Right cardiac atrium (tissue), 5 donors: ENCODE measurements at places on chromosomes 1 and 21. TPM values are rescaled to one million over a fixed set of nuclear protein-coding genes. Genes with fewer than 3 reads are reported as not detected.

PNRC2 gene
- total RNA-seq: 104 TPM

IFI44 gene
- 32.4 TPM for total RNA-seq

SPRR1A gene
- total RNA-seq: not detected

ZNF644 gene
- total RNA-seq: 33.0 TPM

DNA sequence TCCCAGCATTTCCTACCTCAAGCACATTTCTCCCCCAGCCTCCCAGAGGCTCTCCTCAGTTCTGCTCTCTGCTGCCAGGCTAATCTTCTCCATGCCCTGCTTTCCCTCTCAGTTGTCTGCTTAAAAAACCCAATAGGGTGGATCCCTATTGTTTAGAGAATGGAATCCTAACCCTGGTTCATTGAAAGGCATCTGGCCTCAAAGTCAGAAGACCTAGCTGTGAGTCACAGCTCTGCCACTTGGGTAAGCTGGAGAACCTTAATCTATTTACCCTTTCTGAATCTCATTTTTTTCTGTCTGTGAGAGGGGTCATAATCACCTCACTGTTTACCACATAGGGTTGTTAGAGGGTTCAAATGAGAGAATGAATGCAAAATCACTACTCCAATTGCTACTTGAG, 12.5 kb upstream of the MYOC start:
- no peak for DNase-seq

GRCh38 chr1:238466459-238466858, 575.7 kb upstream of the ZP4 start:
- DNase-seq: no peak

DNA sequence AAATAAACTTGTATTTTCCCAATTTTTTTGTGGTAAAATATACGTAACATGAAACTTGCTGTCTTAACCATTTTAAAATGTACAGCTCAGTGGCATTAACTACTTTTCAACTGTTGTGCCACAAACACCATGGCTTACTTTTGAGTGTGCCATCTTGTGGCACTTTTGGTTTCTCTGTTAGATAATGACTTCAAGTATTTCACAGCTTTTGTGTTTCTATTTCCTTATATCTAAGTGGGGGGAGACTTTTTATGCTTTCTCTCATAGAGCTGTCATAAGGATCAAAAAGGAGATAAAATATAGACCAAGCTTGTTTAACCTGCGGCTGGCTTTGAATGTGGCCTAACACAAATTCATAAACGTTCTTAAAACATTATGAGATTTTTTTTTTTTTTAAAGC, 44.3 kb downstream of the CDC14A start:
- no peak for DNase-seq

DNA sequence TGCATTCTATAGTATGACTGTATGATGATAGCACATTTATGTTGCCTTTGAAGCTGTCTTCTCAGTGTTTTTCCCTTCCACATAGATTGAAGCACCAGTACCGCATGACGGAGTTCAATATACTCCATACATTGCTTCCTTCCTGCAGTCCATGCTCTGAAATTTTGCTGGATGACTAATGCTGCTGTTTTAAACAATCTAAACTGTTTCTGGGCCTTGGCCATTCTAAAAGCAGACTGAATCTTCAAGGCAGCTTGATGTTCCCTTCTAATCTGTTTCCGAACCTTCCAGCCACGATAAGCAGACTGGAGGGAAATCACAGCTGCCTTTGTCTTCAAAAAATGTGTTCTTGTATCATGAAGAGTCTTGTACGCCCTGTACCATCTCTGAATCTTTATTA, 36.2 kb upstream of the F13B start:
- no peak for DNase-seq

- peak; percentile 70 for DNase-seq
Measured at GRCh38 chr1:28160782-28161266, 15.7 kb downstream of the PTAFR start.

GRCh38 chr21:36297406-36297937, 22.5 kb upstream of the MORC3 start:
- DNase-seq: no peak

DNA sequence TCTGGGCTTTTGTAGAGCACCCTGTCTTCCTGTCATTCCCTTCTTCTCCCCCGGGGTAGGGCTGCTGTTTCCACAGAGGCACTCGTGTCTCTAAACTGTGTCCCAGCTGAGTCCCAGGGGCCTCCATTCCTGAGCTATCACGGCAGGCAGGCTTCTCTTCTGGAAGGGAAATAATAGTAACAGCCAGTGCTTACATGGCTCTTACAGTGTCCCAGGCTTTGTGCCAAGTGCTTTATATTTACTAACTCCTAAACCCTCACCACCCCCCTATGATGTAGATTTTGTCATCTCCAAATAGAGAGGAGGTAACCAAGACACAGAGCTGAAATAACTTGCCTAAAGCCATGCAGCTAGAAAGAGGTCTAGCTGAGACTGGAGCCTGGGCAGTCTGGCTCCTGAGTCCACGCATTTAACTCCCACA, 1.4 kb upstream of the CELF3 start:
- no peak for DNase-seq

DNA sequence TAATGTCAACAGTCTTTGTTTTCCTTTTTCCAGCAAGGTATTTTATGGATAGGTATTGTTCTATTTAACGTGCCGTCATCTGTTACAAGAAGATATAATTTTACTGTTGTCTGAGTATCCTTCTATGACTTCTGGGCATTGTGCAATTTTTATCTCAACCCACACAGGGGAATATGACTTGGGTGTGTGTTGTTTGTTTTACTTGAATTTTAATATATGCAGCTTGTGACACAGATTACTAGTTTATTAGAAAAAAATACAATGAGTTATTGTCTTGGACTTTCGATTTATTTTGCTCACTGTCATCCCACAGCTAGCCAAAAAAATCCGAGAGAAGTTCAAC, 111.9 kb downstream of the CACHD1 start:
- no peak for DNase-seq

GRCh38 chr1:182235952-182236650, 155.5 kb downstream of the GLUL start:
- DNase-seq: peak; percentile 77

DNA sequence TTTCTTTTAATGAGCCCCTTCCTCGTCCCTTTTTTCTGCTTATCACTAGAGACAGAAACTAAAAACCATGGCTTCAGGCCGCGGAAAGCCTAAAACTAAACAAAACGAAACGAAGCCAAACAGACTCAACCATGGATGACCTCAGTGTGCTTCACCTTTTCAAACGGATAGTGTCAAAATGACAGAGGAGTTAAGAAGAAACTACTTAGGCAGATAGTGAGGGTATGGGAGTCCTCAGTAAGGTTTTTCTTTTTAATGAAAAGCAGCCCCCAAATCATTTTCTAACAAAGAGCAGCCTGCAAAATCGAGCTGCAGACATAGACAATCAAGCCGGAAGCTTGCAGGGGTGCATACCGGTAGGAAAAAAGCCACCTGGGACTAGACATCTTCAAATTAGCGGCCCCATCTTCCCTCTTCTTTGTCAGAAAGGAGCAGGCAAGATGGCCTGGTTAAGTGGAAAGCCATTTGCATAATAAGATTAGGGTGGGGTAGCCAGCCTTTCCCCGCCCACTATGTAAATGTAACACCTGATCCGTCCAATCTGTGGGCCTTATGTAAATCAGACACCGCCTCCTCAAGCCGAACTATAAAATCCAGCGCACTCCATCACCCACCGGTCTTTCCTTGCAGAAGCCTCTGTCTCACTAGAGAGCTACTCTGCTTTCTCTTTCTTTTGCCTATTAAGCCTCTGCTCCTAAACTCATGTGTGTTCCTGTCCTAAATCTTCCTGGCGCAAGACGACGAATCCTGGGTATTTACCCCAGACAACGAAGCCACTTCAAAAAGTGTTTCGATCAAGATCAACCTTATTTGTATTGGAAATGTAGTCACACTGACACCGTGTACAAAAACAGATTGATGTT, 6.2 kb upstream of the ERO1B start:
- no peak for DNase-seq

DNA sequence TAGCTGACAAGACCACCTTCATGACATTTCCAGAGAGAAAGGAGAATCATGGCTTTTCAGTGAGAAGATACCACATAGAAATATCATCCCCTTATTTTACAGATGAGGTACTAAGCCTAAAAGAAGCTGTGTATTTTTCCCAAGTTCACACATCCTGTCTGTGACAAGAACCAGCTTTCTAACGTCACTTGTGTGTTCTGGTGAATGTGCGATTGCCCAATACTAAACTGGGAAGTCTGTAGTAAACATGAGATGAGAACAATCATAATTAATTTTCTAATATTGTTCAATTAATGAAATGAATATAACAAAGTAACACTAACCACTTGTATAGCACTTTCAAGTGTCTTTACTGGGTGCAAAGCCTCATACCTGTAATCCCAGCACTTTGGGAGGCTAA, 46.0 kb downstream of the PTGER3 start:
- DNase-seq: no peak

- peak; percentile 80 for DNase-seq
Measured at GRCh38 chr1:46183079-46183847, 7.0 kb upstream of the P3R3URF start.

DNA sequence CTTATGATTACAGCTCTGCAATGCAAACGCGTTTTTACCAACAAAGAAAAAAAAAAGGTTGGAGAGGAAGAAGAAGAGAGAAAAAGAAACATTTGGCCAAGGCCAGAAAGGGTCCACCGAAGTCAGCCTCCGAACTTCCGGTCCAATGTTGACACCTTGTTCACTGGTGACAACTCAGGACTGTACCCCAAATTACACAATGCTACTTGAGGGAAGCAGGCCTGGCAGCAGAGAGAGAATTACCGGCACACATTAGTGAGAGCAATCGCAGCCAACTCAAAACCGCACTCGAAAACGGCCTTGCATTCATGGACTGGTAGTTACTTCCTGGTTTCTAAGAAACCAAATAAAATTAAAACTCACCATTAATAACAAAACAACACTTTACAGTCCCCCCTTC, 652.5 kb downstream of the KIF26B start:
- DNase-seq: no peak

DNA sequence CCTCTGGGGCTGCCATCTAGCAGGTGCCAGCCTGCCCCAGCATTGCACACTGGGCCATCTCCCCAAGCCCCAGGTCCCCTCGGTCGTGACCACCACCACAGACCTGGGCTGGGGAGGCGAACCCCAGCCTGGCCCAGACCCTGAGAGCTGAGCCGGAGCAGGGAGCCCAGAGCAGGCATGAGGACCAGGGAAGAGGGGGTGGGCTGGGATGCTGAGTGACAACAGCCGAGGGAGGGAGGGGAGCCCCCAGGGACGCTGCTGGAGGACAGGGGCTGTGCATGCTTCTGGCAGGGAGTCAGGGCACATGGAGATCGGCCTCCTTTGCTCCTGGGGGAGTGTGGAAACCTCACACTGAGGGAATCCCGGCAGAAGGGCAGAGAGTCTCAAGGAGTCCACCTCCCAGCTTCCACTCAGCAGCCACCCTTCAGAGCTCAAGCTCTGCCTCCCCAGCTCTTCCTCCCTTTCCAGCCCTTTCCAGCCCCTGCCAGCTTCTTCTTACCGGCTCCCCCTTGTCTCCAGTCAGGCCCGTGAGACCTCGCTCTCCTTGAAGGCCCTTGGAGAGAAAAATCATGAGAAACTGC, 23.7 kb upstream of the PEF1 start:
- DNase-seq: no peak

DNA sequence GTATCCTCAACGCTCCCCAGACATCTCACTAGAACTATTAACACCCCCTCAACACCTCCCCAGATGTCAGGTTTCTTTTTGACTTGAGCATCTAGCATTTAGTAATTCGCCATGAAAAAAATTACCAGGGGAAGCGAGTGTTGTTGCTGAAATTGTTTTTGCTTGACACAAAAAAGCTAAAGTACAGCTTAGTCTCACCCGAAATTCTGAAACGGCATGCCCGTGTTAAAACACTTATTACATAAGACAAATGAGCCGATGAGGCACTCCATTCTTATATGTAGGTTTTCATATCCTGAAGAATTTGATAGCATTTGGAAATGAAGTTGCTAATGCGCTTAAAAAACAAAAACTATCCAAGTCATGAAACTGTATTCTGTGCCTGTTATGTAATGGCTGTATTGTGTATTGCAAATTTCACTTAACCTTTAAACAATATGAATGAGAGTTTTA, 1.3 kb upstream of the NRIP1 start:
- DNase-seq: no peak

GRCh38 chr1:54464477-54465146, 58.4 kb upstream of the SSBP3 start:
- no peak for DNase-seq

GRCh38 chr1:202187697-202188407, 5.7 kb upstream of the LGR6 start:
- DNase-seq: no peak

DNA sequence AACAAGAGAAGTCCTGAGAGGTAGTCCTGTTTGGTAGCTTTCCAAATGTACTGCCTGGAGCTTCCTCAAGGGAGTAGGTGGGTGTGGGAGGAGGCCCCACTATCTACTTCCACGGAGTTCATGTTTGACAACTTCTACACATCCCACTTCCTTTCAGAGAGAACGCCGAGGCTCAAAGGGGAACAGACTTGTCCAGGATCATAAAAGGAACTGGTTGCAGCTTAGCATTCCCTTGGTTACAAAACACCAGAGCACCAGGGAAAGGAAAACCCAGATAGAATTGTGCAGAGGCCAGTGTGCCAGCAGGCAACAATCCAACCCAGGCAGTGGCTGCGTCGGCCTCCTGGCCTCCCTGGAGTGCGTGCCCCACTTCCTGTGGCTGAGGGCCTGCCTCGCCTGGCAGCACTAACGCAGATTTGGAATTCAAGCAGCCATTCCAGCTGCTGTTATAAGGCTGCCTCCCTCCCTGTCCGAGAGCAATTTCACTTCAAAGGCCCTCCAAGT, 4.2 kb upstream of the RAP1GAP start:
- peak; percentile 86 for DNase-seq

DNA sequence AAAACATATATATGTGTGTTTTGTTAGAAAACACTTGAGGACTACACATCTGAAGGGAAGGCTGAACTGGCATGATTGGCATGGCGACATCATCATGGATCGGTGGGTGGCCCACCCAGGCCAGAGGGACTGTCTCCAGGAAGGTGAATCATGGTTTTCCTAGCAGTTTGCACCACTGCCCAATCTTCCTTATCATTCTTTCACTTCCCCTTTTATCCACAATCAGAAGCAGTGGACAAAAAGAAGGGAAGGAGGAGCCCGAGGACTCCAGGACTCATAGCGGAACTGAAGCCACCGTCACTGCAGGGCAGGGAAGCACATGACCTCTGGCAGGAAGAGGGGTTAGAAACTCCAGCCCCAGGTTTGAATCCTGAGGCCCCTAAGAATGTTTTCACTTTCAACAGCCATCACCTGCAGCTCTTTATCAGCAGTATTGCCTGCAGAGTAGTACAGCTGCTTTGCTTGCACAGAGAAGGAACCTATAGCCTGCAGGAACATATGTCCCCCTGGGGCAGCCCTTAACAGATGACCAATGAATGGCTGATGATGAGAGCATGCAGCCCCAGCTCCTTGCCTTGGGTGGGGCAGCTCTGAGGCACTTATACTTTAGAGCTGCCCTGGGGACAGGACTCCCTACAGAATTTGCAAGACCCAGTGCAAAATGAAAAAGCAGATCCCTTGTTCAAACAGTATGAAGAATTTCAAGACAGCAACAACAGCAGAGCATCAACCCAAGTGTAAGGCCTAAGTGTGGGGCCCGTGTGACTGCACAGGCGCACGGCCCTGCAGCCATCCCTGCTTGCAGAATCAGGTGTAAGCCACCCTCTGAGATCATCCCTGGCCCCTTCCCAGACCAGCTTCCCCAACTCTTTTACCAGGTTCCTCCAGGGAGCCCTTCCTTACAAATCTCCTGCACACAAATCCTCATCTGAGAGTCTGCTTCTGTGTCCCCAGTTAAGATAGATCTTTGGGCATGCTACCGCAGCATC, 241.8 kb upstream of the IRF2BP2 start:
- DNase-seq: peak; percentile 45
